ENCODE measurements at places on chromosomes 5 and 9.

DNA sequence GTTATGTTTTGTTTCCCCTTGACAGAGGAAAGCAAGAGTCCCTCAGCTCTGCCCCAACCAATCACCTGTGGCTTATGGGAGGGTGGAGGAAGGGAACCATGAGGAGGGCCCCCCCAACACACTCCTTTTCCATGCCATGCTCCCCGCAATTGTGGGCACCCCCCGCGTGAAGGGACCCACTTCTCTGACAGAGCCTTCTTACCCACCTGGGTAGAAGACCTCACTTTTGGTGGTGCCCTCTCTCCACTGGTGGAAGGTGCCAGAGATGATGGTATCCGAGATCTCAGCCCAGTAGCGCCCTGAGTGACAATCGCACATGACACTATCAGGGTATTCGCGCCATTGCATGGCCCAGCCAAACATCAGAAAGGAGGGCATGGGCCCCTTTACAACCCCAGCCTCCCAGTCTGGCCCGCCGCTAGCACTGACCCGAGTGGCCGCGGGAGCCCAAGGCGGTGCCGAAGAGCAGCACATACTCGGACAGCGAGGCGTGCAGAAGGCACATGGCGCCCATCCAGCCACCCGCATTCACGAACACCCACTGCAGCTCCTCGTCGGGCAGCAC is 714 bp downstream of the SIGMAR1 start:
- DNase-seq: no peak

GRCh38 chr5:62603934-62604333 is 25.3 kb downstream of the LRRC70 start:
- no peak for DNase-seq

GRCh38 chr5:6755519-6755918 is 42.3 kb downstream of the TENT4A start:
- DNase-seq: no peak

- peak; percentile 70 for DNase-seq
Observed at GRCh38 chr9:136787690-136788400, 3.3 kb upstream of the TMEM141 start.

DNA sequence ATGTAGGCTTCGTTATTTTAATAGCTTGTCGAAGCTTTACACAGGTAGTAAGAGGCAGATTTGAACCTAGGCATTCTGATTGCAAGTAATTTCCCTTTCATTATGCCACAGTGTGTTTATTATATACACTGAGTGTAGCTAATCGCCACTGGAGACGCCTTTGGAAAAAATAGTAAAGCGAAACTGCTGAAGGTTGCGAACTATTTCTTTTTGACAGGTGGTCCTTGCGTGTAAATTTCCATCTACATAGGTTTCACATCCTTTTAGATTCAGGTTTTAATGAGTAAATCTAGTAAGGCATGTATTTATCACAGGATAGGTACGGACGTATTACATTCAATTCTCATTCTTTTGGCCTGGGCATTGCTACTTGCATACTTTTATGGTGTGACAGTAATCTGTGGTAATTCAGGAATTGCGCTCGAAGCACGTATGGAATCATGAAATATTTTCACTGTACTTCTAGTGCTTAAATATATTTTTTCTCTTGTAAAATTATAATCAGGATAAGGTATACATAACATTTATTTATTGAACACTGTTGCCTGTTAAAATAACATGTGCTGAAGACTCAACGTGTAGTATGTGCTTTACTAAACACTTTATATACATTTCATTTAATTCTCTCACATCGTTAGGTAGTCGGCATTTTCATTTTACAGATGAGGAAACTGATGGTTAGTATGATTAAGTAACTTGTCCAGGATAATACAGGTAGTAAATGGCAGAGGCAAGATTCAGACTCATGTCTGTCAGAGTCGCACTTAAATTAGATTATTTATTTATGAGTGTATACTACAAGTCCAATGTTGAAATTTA is 1.8 kb downstream of the MARCHF6 start:
- no peak for DNase-seq

- no peak for DNase-seq
Observed at GRCh38 chr9:105296877-105297287, 52.4 kb downstream of the SLC44A1 start.

DNA sequence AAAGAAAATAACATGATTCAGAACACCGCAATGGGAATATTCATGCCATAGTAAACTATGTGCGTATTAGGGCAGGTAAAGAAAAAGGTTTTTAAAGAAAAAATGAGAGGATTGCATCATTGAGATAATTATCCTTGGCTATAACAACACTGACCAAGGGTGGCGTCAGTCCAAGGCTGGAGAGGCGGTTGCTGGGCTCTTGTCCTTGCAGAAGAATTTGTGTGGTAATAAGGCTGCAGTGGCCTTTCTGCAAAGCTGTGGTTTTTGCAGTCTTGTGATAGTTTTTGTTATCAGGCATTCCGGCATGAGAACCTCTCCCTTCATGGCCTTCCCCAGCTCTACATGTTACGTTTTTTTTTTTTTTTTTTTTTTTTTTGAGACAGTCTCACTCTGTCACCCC is 14.0 kb downstream of the BOD1 start:
- DNase-seq: no peak

DNA sequence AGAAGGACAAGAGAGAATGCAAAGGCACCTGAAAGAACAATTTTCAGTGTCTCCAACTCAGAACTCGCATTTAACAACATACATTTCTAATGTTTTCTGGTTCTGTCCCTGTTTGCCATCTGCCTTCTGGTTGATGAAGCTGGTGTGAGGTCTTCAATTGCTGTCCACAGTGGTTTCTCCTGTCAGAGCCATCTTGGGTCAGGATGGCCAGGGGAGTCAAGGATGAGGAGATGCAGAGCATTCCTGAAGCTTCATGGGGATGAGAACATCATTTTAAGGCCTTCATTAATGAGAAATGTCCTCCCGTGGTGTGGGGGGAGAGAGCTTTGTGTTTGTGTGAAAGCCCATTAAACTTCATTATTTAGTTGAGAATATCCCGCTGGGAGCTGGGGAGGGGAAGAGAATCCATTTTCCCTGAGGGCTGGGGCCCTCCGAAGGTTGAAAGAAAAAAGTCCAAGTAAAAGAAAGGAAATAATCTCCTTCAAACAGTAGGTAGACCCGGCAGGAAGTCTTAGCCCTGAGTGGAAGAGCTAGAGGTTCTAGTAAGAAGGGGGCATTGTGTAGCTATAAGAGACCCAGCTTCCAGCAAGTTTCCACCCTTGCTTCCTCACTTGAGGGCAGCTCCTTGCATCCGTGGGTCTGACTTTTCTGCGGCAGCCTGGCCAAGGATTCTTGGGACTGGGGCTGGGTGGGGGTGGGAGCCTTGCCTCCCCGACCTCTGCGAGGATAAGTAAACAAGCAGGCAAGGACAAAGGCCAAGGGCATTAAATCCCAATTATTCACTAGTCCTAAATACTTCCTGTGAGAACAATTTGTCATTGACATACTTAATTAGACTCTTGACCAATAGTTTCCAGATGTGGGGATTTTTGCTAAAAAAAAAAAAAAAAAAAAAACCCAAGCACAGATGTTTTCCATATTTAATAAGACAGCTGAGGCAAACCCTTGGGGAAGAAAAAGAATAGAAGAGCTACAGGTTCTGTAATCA is 119.2 kb downstream of the MSX2 start:
- DNase-seq: no peak

- no peak for DNase-seq
Observed at GRCh38 chr5:123107343-123108244, 18.6 kb downstream of the PRDM6 start.

- no peak for DNase-seq
Observed at GRCh38 chr9:134058716-134059115, 9.1 kb downstream of the BRD3 start.

- no peak for DNase-seq
Observed at GRCh38 chr5:169719360-169720314, 82.6 kb downstream of the DOCK2 start.

- no peak for DNase-seq
Observed at GRCh38 chr5:8923526-8923925, 622.3 kb downstream of the SEMA5A start.

- no peak for DNase-seq
Observed at GRCh38 chr5:30878296-30878695, 315.2 kb upstream of the CDH6 start.

GRCh38 chr9:36781533-36781932 is 208.8 kb downstream of the MELK start:
- no peak for DNase-seq

GRCh38 chr5:88678770-88679381 is 204.1 kb downstream of the MEF2C start:
- no peak for DNase-seq

DNA sequence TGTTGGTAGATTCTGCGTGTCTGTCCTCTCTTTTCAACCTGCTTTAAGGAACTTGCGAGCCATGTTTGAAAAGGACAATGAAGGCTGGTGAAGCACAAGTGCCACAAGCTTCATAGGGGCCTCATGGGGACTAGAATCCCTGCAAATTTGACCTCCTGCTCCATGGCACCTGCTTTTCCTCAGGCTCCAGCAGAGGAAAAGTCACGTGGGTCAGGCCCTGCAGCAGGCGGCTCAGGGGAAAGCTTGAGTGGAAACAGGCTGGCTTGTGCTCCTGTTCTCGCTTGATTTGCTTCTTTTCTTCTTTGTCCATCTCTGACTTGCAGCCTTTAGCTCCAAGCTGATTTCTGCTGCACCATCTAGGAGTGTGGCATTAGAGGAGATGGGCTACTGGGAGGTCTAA is 187.6 kb upstream of the MAST4 start:
- no peak for DNase-seq

DNA sequence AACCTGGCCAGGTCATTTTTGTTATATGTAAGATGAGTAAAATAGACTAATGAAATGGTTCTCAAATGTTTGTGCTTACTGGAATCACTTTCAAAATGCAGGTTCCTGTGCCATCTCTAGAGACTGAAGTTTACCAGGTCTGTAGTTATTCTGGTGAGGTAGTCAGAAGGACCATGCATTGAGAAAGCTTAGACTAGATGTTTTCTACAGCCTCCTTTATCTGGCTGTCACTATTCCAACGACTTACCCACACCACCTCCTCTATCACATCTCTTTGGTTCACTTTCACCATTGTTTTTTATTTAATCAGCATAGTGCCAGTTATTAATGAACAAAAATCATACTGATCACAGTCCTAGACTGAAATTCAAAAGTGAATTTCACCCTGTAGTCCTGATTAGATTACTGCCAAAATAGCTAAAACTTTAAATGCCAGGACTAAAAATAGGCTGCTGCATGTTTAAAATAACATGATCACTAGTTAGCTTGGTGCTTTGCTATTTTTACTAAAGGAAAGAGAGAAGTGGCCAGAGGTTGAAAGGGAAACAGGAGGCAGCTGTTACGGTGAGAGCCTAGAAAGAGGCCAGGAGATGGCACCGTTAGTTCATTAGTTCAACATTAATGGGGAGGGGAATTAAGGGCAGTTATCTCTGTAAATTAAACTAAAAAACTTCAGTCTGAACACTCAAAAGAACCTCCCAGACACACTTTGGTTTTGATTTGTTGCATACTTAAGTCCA is 13.9 kb upstream of the FNIP1 start:
- DNase-seq: no peak

- no peak for DNase-seq
Observed at GRCh38 chr9:94909965-94910730, 183.6 kb downstream of the AOPEP start.

- DNase-seq: no peak
Observed at GRCh38 chr9:70488098-70488792, 73.8 kb upstream of the KLF9 start.

GRCh38 chr9:91681461-91682305 is 258.1 kb upstream of the NFIL3 start:
- DNase-seq: peak; percentile 36

GRCh38 chr5:97528941-97529340 is 345.9 kb upstream of the RIOK2 start:
- no peak for DNase-seq

DNA sequence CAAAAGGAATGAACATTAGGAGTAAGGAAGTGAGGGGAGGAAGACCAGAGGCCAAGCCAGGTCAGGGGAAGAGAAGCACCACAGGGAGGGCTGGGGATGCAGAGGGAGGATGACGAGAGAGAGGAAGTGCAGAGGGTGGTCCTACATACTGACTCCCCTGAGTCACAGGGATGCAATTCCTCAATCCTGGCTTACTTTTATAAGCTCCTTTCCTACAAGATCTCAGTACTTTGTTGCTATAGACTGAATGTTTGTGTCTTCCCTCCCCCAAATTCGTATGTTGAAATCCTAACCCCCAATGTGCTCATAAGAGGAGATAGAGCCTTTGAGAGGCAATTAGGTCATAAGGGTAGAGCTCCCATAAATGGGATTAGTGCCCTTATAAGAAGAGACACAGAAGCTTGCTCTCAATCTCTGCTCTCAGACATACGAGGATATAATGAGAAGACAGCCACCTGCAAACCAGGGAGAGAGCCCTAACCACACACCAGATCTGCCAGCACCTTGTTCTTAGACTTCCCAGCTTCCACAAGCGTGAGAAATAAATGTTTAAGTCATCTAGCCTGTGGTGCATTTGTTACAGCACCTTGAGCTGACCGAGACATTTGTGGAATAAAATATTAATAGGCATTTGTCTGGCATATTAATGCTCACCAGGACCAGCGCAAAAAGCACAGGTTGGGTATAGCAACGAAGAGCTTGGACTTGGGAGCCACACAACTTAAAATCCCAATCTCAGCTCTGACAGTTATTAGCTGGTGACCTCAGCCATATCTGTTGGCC is 33.4 kb downstream of the GCNT4 start:
- no peak for DNase-seq

DNA sequence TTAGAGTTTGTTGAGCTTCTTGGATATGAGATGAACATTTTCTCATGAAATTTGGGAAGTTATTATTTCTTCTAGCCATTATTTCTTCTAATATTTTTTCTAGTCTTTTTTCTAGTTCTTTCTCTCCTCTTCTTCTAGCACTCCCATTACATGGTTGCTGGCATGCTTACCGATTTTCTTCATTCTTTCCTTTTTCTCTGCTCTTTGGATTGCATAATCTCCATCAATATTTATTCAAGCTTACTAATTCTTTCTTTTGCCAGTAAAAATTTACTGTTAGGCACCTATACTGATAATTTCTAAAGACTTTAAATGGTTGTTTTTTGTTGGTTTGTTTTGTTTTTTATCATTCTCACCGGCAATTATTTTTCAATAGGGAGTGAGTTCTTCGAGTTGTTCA is 114.8 kb upstream of the RASEF start:
- no peak for DNase-seq

DNA sequence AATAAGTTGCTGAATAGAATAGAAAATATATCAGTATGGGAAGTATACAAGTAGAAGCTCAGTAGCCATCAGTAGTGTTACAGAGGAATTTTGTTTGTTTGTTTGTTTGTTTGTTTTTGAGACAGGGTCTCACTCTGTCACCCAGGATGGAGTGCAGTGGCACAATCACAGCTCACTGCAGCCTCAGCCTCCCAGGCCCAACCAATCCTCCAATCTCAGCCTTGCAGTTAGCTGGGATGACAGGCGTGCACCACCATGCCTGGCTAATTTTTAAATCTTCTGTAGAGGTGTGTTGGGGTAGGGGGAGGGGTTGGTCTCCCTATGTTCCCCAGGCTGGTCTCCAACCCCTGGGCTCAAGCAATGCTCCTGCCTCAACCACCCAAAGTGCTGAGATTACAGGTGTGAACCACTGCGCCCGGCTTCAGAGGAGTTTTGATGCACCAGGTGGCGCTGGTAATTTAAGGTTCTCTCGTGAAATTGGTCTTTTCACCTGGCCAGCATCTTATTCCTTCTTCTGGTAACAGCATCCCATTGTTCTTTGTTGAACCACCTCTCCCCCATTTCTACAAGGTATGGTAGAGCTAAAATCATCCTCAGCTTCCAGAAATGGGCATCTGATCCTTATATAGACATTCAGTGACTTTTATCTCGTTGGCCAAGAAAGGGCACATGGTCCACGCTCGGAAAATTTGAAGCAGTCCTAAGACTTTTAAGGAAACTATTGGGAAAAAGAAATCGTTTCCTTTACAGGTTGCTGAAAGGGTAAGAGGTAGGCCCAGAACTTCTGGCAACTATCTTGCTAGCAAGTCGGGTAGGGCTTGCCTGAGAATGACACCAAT is 157.1 kb downstream of the ARRDC3 start:
- no peak for DNase-seq
